WTC11 (cell line): ENCODE measurements at places on chromosomes 4 and X. TPM values are rescaled to one million over a fixed set of nuclear protein-coding genes. Genes with fewer than 3 reads are reported as not detected.
A peak's percentile ranks its signal among the peaks of the same experiment; 100 is the strongest.

- H3K4me1 ChIP-seq, result peaks cover 17% of the 10 kb centered on the region
- H3K36me3 ChIP-seq, result no peaks in the 10 kb centered on the region
- H3K27ac ChIP-seq, result no peak overlapping the region
- no peak overlapping the region for H3K4me3 ChIP-seq
These were observed 191.8 kb downstream of the GPC3 start for GRCh38 chrX:133793626-133794025.

DNA sequence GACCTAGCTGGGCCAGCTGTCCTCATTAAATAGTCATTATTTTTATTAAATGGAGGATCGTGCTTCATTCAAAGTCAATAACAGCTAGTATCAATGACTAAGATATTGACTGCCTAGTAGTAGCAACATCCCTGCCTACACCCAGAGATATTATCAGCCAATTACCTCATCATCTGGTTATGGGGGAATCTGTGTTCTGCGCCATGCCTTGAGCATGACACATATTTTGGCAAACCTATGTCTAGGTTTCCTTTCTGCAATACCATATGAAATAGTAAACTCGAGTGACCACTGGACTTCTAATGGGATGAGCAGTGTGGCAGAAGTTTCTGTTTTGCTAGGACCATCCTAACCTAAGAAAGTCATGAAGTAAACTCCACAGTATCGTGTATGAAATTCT, 50.0 kb upstream of the AADAT start:
- H3K36me3 ChIP-seq, result peaks cover under 1% of the 10 kb centered on the region; the same call in 1 of the 2 replicates
- no peak overlapping the region for H3K27ac ChIP-seq
- H3K4me1 ChIP-seq, result no peaks in the 10 kb centered on the region
- DNase-seq, result no peak

DNA sequence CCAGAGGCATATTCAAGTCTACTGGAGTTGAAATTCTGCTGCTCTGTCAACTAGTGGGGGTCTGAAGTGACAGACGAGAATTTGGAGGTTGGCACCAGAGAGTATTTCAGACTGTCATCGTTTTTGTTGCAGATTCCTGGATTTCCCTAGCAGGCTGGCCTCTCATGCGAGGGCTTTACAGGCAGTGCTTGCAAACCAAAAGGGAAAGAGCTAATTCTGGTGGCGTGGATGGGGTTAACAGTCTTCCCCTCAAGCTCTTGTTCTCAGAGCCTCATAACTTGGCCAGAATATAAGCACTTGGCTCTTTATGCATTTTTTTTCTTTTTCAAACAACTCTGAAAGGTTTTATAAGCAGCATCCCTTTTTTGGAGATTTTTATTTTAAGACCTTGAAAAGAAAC, at the start of gene SPARCL1:
TSS of gene SPARCL1 (minus strand) at position 190 of the 400 bp plus-strand sequence. CDS start 29,802 bp downstream, outside the sequence.
- no peak for DNase-seq
- no peak within 1 kb of the TSS for H3K4me3 ChIP-seq
- no peaks in the 10 kb centered on the region; the same call in 1 of the 2 replicates for H3K27me3 ChIP-seq
- peaks cover 13% of the 10 kb centered on the region for H3K36me3 ChIP-seq

- H3K4me3 ChIP-seq, result no peak overlapping the region
- H3K27ac ChIP-seq, result no peak overlapping the region
- no peaks in the 10 kb centered on the region for H3K36me3 ChIP-seq
- no peaks in the 10 kb centered on the region for H3K4me1 ChIP-seq
- H3K27me3 ChIP-seq, result no peaks in the 10 kb centered on the region
These were observed 56.9 kb upstream of the GPRIN3 start for GRCh38 chr4:89364541-89364940.

Gene RAB33A
- 2.1 to 3.1 TPM (median 3.0 TPM) in 3 replicates for total RNA-seq

DNA sequence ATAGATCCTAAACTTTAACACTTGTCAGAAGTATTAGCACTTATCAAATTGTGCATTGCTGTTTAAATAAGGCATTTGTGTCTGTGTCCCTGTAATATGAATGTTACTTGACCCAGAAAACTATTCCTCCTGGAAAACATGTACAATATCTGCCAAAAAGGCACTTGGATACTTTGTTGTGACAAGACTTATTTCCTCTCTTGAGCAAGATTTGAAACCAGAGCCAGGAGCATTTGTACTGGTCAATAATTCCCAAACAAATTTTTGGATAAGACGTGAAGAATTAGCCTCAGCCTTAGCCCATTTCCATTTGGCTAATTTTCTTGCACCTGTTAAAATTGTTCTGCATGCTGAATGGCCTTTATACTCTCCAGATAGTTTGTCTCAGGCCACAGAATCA, 176.3 kb upstream of the GK2 start:
- H3K27ac ChIP-seq, result no peak overlapping the region
- DNase-seq, result no peak
- no peaks in the 10 kb centered on the region for H3K27me3 ChIP-seq
- H3K4me3 ChIP-seq, result no peak overlapping the region
- peaks cover 15% of the 10 kb centered on the region for H3K36me3 ChIP-seq
- peaks cover 16% of the 10 kb centered on the region for H3K4me1 ChIP-seq

DNA sequence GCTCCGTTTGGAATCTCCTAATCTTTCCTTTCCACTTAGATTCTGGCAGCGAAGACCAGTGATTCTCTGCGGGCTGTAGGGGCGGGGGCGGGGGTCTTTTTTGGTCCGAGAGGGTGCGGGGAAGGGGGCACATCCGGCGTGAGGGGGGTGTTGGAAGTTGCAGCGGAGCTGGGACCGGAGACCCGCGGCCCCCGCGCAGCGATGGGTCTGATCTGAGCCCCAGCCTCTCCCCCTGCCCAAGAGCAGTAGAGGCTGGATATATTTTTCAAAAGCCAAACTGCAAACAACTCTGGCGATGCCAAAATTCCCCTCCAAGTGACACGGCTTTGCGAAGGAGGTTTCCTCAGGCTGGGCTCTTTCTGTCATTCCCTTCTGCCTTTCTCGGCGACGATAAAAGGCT, 355 bp downstream of the GRID2 start:
- H3K36me3 ChIP-seq, result no peaks in the 10 kb centered on the region
- H3K27ac ChIP-seq, result peak overlapping the region; percentile 90
- peak; percentile 18 for DNase-seq
- H3K27me3 ChIP-seq, result no peaks in the 10 kb centered on the region
- peak overlapping the region; percentile 93 for H3K4me3 ChIP-seq

- peaks cover 14% of the 10 kb centered on the region for H3K36me3 ChIP-seq
- H3K27me3 ChIP-seq, result no peaks in the 10 kb centered on the region
- H3K4me1 ChIP-seq, result peaks cover 31% of the 10 kb centered on the region
- DNase-seq, result no peak
- H3K27ac ChIP-seq, result peak overlapping the region; percentile 97
These were observed 850 bp downstream of the IGBP1 start for GRCh38 chrX:70134116-70134477.

DNA sequence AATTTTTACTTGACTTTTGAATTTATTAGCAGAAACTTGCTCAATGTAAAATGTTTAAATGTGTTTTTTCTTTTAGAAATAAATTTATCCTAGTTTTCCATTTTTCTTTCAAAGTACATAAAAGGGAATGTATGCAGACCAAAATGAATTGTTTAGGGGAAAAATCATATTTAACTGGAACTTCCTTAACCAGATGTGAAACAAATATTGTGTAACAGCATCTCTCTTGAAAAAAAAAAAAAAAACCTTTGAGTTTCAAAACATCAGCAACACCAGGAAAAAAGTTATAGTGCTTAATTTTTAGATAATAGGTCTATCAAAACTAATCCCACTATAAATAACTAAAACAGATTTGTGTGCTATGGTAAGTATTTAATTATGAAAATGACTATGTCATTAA, 14.5 kb upstream of the CCNA2 start:
- no peaks in the 10 kb centered on the region for H3K4me1 ChIP-seq
- peaks cover 15% of the 10 kb centered on the region for H3K36me3 ChIP-seq
- no peaks in the 10 kb centered on the region for H3K27me3 ChIP-seq
- no peak for DNase-seq
- no peak overlapping the region for H3K27ac ChIP-seq

Gene EDA
- total RNA-seq, result 11.3 to 15.1 TPM (median 12.9 TPM) in 3 replicates

Gene USP26
- total RNA-seq, result 0.11 TPM in 1 of 3 replicates, not detected in the others

DNA sequence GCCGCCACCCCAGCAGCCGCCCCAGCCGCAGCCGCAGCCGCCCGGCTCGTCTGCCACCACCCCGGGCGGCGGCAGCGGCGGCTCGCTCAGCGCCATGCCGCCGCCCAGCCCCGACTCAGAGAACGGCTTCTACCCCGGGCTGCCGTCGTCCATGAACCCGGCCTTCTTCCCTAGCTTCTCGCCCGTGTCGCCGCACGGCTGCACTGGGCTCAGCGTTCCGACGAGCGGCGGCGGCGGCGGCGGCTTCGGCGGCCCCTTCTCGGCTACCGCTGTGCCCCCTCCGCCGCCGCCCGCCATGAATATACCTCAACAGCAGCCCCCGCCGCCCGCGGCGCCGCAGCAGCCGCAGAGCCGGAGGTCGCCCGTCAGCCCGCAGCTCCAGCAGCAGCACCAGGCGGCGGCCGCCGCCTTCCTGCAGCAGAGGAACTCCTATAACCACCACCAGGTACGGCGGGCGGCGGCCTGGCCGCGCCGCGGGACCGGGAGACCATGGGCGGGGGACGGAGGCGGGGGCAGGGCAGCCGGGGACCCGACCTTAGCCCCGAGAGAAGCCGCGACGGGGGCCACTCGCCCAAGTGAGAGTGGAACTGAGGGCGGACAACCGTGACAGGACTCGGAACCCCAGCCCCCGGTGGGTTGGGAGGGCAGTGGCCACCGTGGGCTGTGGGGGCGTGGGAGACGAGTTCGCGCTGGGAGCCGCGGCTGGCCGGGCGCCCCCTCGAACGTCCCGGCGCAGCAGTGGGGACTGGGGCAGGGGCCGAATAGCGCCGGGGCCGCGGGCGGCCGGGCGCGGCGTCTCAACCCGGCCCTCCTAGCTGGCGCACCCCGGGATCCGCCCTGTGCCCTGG, 1.8 kb downstream of the CPEB2 start:
- no peak overlapping the region for H3K27ac ChIP-seq
- H3K27me3 ChIP-seq, result peaks cover 26% of the 10 kb centered on the region
- H3K36me3 ChIP-seq, result no peaks in the 10 kb centered on the region
- peaks cover 40% of the 10 kb centered on the region for H3K4me1 ChIP-seq

DNA sequence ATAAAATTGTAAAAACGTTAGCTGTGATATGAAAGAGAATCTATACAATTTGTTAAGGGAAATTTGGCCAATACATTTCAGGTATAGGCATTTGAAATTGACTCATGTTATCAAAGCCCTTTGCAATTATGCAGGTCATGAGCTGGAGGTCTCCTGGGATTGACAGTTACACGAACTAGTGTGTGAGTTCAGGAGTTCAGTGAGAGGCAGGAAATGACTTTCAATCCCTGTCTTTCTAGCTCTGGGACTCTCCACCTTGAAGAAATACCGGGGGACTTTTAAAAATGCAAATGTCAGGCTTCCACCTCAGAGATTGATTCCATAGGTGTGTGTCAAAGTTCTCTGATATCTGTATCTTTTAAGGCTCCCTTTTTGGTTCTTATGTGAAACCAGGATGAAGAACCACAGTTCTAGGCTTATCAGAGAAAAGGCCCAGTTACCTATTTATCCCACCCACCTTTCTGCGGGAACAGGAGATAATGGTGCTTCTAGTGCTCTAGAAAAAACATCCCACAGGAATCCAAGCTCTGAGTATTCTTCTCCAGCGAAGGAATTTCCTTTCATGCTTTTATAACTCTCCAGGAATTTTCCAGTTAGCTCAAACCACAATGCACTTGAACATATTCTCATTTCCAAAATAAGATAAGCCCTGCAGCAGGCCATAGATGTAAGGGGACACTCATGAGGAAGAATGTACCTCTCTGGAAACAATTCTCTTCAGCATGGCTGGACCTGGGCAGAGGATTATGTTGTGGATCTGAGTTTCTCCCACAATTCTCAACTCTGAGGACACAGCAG, 501.0 kb downstream of the IDS start:
- H3K36me3 ChIP-seq, result no peaks in the 10 kb centered on the region
- H3K27ac ChIP-seq, result no peak overlapping the region
- H3K27me3 ChIP-seq, result no peaks in the 10 kb centered on the region
- H3K4me1 ChIP-seq, result no peaks in the 10 kb centered on the region
- DNase-seq, result no peak

Gene HPGD
- 0.55 to 3.6 TPM (median 0.94 TPM) in 3 replicates for total RNA-seq

GRCh38 chr4:150126864-150127203, 48.6 kb downstream of the DCLK2 start:
- H3K27ac ChIP-seq, result no peak overlapping the region
- peaks cover 4% of the 10 kb centered on the region; the same call in 1 of the 2 replicates for H3K36me3 ChIP-seq
- H3K4me1 ChIP-seq, result no peaks in the 10 kb centered on the region
- H3K4me3 ChIP-seq, result no peak overlapping the region
- H3K27me3 ChIP-seq, result no peaks in the 10 kb centered on the region

Gene NUP54
- total RNA-seq, result 76.2 to 84.5 TPM (median 79.3 TPM) in 3 replicates

DNA sequence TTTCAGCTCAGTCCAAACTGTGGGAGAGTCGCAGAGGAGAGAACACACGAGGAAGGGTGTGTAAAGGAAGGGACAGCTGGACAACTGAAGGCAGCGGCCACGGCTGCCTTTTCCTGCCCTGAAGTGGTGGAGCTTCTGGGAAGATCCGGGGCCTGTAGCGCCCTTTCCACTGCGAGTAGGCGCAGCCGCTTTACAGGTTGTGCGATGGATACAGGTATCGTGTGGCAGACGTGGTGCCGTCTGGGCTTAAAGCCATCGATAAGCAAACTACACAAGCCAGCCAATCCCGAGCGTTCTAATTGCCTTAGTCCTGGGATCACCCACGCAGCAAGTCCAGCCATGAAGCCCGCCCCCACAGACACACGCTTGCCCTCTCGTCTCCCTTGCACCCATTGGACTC, 15.4 kb downstream of the NKX6-1 start:
- DNase-seq, result peak; percentile 16
- peaks cover 38% of the 10 kb centered on the region for H3K4me1 ChIP-seq
- peak overlapping the region; percentile 56 for H3K4me3 ChIP-seq
- no peak overlapping the region for H3K27ac ChIP-seq
- no peaks in the 10 kb centered on the region for H3K36me3 ChIP-seq

GRCh38 chr4:121989715-121990114, 37.9 kb upstream of the TRPC3 start:
- no peaks in the 10 kb centered on the region; the same call in 1 of the 2 replicates for H3K27me3 ChIP-seq
- H3K4me3 ChIP-seq, result no peak overlapping the region
- DNase-seq, result no peak
- H3K36me3 ChIP-seq, result no peaks in the 10 kb centered on the region
- no peak overlapping the region for H3K27ac ChIP-seq

Gene MGAT4D
- total RNA-seq, result not detected in 3 replicates

Gene AR
- 8.5 to 10.3 TPM (median 9.5 TPM) in 3 replicates for total RNA-seq

Gene POLR2B
- 97.0 to 117 TPM (median 98.1 TPM) in 3 replicates for total RNA-seq

DNA sequence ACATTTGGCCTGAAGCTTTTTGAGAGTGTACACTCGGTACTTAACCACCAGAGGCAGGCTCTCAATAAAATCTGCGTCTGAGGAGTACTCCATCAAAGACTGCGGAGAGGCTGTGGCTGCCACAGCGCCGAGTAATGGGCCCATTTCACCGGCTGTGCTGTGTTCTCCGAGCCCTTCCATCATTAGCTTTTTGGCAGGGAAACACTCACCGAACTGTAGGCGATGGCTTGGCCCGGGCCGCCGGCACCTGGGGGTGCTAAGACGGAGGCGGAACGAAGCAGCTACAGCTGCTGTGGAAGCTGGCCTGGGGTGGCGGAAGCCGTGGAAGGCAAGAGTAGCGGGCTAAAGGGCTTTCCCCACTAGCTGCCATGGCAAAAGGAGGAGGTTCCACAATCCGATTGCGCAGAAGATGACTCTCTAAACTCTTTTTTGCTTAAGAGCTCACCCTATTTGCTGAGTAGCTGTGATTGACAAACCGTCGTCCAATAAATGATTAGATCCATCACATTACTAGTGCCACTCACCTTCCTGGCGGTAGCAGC, 48.5 kb upstream of the PABPC1L2A start:
- H3K36me3 ChIP-seq, result no peaks in the 10 kb centered on the region; the same call in 1 of the 2 replicates
- peaks cover 6% of the 10 kb centered on the region for H3K4me1 ChIP-seq
- peak overlapping the region; percentile 70 for H3K4me3 ChIP-seq
- no peaks in the 10 kb centered on the region for H3K27me3 ChIP-seq
- H3K27ac ChIP-seq, result no peak overlapping the region

- H3K27me3 ChIP-seq, result no peaks in the 10 kb centered on the region
- H3K36me3 ChIP-seq, result peaks cover 5% of the 10 kb centered on the region; the same call in 1 of the 2 replicates
- DNase-seq, result no peak
- no peak overlapping the region for H3K4me3 ChIP-seq
- no peak overlapping the region for H3K27ac ChIP-seq
These were observed 52.8 kb downstream of the APOO start for GRCh38 chrX:23854945-23855344.

Gene CXCL6
- 3.8 to 4.9 TPM (median 4.4 TPM) in 3 replicates for total RNA-seq
